ENCODE measurements at places on chromosomes 3 and 15.

- no peak for DNase-seq
These were observed 24.7 kb upstream of the HHLA2 start for GRCh38 chr3:108271626-108272025.

DNA sequence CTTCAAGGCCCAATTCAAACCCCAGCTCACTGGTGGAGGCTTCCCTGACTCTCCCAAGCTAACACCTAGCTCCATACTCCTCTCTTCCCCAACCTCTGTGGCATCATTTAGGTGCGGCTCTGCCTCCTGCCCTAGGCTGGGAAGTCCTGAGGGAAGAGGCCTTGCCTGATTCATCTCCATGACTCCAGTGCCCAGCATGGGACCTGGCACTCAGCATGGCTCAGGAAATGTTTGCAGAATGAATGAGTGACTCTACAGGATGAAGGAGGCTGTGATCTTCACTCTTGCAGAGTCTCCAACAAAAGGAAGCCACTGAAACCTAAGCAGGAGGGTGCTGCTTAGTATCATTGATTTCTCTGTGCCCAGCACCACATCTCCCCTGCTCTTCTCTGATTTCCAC, 34.5 kb upstream of the INSYN1 start:
- no peak for DNase-seq

DNA sequence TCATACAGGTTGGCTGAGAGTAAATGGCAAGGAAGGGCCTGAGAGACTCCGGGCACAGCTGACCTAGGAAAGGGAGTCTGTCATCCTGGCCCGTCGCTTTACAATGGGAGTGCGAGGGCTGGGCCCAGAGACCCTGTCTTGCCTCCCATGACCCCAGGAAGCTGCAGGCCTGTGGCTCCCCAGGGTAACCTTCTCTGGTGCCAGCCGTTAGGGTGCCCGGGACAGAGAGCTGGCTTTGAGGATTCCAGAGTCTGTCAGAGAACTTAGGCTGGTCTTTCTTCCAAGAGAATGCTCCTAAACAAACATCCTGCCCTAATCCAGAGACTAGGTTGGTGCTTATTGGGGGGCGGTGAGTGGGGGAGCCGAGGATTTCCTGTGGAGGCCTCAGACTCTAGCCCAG, 18.5 kb downstream of the ZNF710 start:
- DNase-seq, result no peak

- DNase-seq, result no peak
These were observed 108.5 kb downstream of the GLDN start for GRCh38 chr15:51450001-51450400.

DNA sequence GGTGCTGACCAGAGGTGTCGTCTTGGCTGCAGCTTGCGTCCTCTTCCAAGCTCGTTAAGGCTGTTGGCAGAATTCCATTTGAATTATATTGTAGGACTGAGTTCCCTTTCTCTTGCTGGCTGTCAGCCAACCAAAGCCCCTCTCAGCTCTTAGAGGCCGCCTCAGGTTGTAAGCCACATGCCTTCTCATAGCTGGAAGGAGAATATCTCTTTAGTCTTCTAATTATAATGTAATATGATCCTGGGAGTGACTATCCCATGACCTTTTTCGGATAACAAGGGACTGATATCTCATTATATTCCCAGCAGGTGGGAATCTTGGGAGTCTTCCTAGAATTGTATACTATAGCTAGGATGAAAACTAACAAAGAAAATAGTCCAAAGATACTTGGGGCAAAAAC, 4.8 kb downstream of the SCG5 start:
- DNase-seq, result no peak

GRCh38 chr3:196418601-196419000, 13.6 kb downstream of the UBXN7 start:
- peak; percentile 52 for DNase-seq

GRCh38 chr15:34855413-34855812, 60.1 kb upstream of the ACTC1 start:
- DNase-seq, result peak; percentile 5

GRCh38 chr3:173395073-173395411, 2.5 kb upstream of the NLGN1 start:
- DNase-seq, result peak; percentile 22

GRCh38 chr3:129942296-129942695, 32.2 kb upstream of the TRH start:
- DNase-seq, result peak; percentile 92

DNA sequence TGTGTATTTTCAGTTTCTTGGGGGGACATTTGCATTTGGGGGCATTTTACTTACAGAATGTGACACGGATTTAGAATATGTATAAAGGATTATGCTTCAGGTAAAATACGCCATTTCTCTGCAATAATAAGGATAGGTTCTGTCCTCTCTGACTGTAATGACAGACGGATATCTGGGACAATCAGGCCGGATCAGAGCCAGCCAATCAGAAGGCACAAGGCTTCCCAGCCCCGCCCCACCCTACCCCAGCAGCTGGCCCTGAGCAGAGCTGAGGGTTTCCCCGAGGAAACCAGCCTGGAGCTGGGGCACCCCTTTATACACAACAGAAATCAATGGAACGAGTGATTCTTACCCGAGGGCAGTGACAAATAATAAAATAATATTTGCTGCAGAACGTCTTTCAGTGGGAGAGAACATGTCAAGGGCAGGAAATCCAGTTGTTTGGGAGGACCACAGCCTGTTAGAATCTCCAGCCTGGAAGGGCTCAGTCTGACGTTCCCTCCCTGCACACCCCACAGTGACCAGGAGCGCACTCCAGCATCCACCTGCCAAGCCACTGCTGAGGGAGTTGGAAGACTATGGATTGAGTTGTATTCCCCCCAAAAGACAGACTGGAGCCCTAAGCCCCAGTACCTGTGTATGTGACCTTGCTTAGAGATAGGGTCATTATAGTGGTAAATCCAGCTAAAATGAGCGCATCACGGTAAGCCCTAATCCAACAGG, 30.3 kb upstream of the SEC13 start:
- no peak for DNase-seq

GRCh38 chr15:38508647-38509046, 54.7 kb downstream of the FAM98B start:
- no peak for DNase-seq

GRCh38 chr3:29757054-29757777, 476.3 kb downstream of the RBMS3 start:
- no peak for DNase-seq

GRCh38 chr15:81280696-81281455, 43.1 kb downstream of the STARD5 start:
- DNase-seq, result no peak

GRCh38 chr3:27792869-27793268, 70.7 kb upstream of the EOMES start:
- DNase-seq, result no peak

- DNase-seq, result no peak
These were observed 9.7 kb downstream of the GP9 start for GRCh38 chr3:129070086-129070885.

DNA sequence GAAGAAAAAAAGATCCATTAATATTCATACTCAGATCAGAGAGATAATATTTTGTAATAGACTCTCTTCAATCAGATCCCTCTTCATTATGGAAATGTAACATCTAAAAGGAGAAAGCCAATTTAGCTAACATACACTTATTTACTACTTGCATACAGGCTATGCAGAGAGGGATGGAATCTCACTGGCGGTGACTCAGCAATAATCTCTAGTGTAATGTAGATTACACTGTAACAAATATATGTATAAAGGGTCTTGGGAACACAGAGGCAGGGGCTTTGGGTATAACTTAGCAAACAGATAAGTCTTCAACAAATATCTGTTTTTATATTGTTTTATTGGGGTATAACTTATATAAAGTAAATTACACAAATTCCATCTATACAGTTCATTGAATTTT, 69.6 kb downstream of the CGNL1 start:
- no peak for DNase-seq

- no peak for DNase-seq
These were observed 470.5 kb upstream of the THBS1 start for GRCh38 chr15:39110336-39110735.

DNA sequence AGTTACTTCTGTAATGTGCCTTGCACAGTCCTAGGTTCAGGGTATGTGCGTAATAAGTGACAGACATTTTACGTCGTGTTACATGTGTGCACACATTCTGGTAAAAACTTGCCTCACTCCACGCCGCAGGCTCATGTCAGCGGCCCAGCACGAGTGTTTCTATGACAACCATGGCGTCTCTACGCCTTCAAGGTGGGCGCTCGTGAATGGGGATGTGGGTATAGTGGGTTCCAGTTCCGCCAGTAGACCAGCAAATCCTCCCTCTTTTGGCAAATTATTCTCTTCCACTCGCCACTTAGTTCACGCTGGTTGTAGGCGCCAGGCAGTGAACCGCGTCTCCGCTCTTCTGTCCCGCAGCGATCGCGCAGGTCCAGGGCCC, 40.3 kb downstream of the CHST14 start:
- DNase-seq, result peak; percentile 18

Measured in inflammatory macrophage treated with lipopolysaccharide for 1 hour (primary cell).